Activated B cell treated with CpG ODN at 0.5 μM for 24 hours (primary cell): ENCODE measurements at places on chromosomes 2 and 18.

GRCh38 chr2:230552181-230552580 lies 136.2 kb downstream of the SP100 start:
- DNase-seq = no peak

GRCh38 chr2:190532581-190532980 lies 1.9 kb downstream of the NEMP2 start:
- DNase-seq = no peak

DNA sequence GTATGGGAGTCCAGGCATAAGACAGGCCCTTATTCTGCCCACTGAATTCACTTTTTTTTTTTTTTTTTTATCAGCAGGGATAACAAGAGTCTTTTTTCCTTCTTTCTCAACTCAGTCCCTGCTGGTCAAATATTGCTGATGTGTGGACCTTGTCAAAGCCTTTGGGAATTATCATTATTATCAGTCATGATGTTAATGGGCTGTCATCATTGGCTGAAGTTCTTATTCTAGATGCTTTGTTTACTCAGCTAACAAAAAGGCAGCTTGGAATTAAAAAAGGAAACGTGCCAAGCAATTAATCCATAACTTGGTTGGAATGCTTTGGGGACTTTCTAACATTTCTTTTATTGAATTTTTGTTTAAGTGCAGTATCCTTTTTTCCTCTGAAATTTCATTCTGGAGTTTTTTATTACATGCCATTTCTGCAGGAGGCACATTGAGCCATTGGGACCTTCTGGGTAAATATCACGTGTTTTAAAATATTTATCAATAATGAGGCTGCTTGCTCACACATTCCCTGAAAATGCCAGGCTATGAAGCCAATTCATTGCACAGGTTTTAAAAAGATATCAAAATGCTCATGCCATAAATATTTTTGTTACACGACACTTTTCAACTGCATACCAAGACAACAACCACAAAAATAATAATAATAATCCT lies 246.3 kb downstream of the TXNL1 start:
- no peak for DNase-seq

DNA sequence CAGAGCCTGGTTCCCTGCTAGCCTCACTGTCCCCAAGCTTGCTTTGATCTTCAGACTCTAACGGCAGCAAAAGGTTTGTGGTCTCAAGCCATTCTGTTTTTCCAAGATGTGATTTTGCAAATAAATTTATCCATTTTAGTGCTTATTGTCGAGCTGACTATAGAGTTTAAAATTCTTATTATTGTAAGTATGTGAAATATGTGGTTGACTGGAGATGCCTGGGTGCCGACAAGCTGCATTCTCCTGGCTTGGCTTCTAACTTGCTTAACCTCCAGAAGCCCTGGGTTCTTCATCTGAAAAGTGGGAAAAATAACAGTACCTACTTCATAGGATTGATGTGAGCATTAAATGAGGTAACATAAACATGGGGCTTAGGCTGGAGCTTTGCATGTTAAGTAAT lies 9.9 kb upstream of the EDAR start:
- DNase-seq = no peak

- DNase-seq = no peak
These were observed 47.1 kb upstream of the MAP4K3 start for GRCh38 chr2:39484206-39484605.

DNA sequence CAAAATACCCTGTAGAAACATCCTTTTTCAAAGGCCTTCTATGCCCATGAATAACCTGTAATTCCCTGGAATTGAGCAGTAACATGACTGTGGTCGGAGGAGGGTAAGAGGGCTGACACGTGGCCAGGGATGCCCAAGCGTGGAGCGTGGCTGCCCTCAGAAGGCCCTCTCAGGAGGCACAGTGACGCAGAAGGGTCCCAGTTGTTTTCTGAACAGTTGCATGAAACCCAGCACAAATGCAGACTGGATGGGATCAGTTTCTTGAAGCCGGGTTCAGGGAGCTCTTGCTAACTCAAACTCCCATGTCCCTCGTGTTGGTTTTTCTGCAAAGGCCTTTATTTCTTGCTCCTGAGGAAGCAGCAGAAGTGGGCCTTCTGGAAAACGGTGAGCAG lies 237.0 kb downstream of the ALPK2 start:
- DNase-seq = no peak

DNA sequence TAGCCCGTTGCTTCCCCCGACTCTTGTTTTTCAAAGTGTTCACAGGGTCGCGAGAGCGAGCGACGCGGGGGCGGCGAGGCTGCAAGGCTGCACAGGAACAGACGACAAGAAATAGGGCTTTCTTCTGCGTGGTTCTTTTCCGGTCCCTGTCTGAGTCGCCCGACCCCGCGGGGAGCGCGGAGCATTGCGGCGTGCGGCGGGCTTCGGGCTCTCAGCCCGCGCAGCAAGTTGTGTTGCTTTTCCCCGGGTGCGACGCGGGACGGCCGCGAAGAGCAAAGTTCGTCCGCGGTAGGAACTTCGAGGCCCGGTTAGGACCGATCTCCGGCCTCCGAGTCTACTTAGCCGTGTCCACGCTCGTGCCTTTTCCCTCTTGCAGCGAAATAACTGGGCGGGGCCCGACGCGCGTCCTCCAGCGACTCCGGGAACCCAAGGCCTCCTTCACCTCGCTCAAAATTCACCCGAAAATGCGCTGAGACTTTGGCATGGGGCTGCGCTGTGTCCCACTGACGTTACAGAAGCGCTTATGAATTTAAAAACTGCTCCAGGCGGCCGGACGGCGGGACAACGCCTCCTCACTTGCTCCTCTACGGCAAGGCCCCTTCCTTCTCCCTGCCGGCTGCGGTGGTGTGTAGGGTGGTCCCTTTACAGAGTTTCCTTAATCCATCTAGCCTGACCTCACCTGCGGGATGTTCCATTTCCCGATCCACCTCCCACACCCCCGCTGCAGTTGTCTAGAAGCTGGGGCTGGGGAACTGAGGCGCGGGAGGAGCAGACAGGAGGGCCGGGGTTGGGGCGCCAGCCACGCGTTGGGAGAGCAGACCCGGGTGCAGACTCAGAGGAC lies 1.5 kb upstream of the BCL2L11 start:
- peak; percentile 53 for DNase-seq

- no peak for DNase-seq
These were observed 15.2 kb downstream of the G6PC2 start for GRCh38 chr2:168916331-168916675.

DNA sequence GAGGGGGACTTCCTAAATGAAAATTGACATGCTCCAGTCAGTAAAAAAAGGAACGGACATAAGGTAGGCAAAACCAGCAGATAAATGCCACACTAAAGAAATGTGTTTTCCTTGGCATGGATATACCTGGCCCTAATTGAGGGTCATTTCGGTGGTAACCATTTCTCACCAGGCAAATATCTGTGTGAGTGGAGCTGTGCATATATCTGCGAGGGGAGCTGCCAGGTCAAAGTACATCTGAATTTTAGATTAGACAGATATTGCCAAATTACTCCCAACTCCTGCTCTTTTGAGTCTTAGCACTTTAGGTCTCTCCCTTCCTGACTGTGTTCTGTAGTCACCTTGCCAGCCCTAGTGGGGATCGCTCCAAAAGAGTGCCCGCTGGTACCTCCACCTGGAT lies 204.2 kb downstream of the SH3BP4 start:
- no peak for DNase-seq
